WERI-Rb-1 (cell line): ENCODE measurements at places on chromosomes 6 and 20.

DNA sequence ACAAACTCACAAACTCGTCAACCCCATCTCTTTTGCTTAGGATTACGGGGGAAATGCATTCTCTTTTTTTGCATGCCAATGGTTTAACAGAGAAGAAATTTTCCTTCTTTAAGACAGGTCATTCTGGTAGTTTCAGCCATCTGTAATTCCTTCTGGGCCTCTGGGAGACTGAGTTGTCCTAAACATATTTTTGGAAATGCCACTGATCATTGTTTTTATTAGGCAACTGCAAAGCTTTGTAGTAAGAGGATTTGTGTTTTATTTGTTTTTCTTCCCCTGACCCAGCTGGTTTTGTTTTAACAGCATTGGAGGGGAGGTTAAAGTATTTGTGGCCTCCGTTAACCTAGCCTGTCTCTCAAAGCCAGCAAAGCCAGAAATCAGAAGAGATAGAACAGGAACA, 73.1 kb upstream of the ISM1 start:
- DNase-seq, result no peak

- DNase-seq, result no peak
These were observed 515.3 kb downstream of the TENT5A start for GRCh38 chr6:81237226-81237625.

GRCh38 chr6:146284311-146284710, 255.4 kb downstream of the GRM1 start:
- no peak for DNase-seq

DNA sequence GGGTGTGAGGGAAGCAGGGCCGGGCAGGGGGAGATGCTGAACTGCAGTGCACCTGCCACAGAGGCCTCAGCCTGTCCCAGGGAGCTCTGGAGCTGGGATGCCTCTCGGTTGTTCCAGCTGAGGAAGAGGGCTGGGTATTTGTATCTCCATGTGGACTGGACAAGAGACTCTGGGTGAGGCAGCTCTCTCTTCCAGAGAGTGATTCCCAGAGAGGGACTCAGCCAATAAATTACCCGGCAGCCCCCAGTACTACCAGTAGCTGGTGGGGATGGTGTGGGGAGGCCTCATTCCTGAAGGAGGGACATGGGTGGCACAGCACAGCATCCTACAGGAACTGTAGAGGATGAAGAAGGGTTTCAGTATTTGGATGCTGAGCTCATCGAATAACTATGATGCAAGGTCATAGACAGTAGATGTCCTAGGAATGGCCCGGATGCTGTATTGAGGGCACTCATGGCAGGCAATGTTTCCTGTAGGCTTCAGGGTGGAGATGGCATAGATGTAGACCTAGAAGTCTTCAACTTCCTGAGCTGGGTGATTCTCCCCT, 1.4 kb downstream of the FGD2 start:
- no peak for DNase-seq

GRCh38 chr20:48403167-48403761, 424.5 kb downstream of the PREX1 start:
- DNase-seq, result no peak

DNA sequence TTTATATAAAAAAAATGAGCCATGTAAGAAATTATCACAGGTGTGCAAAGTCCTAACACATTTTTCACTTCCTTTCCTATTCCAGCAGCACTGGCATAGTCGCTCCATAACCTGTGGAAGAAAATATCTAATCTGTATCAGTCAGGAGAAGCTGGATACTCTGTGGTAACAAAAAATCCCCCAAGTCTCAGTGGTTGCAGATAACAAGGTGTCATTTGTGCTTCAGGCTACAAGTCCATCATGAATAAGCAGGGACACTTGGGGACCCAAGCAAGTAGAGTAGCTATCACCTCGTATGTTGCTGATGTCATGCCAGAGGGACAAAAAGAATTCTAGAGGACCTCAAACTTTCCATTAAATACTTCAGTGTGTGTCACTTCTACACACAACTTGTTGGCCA, 30.3 kb upstream of the SERPINB1 start:
- DNase-seq, result no peak

DNA sequence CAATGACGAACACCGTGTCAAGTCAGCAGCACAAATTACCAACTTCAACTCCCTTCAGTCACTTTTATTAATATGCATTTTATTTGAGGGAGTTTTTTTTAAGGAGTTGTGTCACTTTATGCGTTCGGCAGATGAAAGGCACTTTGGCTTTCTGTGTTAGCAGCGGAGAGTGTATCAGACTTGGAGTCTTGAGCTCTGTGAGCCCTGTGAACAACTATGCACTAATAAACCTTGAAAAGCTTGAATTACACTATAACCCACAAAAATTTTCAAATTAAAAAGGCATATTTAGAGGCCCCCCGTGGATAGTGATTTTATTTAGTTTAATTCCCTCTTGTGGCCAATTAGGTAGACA, 335.3 kb upstream of the NT5E start:
- DNase-seq, result no peak

DNA sequence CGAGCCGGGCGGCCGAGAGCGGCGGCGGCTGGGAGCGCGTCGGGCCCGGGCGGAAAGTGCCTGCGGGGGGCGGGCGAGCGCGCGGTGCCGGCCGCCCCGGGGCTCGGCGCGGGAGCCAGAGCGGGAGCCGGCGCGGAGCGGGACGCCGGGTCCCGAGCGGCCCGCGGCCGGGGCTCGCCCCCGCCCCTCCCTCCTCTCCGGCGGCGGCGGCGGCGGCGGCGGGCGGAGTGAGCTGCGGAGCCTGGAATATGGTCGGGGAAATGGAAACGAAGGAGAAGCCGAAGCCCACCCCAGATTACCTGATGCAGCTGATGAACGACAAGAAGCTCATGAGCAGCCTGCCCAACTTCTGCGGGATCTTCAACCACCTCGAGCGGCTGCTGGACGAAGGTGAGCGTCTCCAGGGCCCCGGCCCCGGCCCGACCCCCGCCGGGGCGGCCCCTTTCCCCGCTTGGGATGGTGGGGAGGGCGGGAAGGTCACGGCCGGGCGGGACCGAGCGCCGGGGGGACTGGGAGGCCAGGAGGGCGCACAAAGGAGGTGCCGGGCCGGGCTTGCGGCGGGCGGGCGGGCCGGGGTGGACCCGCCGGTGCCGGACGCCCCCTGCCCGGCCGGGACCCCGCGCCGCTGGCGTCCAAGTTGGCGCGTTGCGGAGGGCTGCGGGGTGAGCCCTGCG, 565 bp downstream of the QKI start:
- peak; percentile 27 for DNase-seq

DNA sequence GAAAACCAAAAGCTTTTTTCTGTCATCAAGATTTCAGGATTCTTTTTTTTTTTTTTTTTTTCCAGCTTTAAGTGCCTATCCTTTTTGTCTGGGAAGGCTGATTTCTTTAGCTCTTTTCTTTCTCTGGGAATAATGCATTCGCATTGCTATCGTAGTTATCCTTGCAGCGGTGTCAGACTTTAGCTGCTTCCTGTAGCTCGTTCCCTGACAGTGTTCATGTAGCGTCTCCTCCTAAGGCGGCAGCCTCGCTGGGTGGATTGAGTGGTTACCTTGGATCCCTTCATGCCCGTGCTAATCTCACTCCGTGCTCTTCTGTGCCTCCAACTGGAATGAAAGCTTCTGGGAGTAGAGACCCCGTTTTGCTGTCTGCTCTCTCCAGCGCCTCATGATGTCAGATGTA, 43.1 kb downstream of the UST start:
- no peak for DNase-seq

GRCh38 chr6:34018026-34018425, 127.9 kb downstream of the GRM4 start:
- DNase-seq, result no peak

DNA sequence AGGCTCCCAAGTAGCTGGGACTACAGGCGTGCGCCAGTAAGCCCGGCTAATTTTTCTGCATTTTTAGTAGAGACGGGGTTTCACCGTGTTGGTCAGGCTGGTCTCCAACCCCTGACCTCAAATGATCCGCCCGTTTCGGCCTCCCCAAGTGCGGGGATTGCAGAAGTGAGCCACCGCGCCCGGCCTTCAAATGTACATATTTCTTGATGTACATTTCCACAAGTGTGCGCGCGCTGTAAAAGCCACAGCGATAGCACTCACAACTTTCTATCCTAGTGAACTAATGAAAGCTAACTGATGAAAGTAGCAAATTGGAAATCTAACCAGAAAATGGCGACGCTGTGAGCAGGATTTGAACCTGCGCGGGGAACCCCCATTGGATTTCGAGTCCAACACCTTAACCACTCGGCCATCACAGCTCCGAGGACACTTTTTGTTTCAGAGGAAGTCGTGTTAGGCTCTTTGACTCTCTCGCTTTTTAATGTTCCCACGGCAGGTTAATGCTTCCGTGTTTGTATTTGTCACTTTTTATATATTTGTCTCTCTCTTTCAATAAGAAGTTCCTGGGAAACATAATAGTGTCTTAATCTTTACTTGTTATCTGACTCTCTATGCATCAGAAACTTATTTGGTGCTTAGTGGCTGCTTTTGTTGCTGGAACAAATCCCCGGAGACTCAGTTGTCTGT, 199.4 kb upstream of the ZNF184 start:
- DNase-seq, result peak; percentile 72

- DNase-seq, result peak; percentile 93
These were observed at the start of gene SIM1 for GRCh38 chr6:100464903-100465700. Gene SIM1, minus strand, starts transcription at chr6:100464921. Its CDS starts 1,453 bp downstream, at chr6:100463468.

GRCh38 chr6:137076277-137077068, 31.7 kb upstream of the IL20RA start:
- peak; percentile 79 for DNase-seq

DNA sequence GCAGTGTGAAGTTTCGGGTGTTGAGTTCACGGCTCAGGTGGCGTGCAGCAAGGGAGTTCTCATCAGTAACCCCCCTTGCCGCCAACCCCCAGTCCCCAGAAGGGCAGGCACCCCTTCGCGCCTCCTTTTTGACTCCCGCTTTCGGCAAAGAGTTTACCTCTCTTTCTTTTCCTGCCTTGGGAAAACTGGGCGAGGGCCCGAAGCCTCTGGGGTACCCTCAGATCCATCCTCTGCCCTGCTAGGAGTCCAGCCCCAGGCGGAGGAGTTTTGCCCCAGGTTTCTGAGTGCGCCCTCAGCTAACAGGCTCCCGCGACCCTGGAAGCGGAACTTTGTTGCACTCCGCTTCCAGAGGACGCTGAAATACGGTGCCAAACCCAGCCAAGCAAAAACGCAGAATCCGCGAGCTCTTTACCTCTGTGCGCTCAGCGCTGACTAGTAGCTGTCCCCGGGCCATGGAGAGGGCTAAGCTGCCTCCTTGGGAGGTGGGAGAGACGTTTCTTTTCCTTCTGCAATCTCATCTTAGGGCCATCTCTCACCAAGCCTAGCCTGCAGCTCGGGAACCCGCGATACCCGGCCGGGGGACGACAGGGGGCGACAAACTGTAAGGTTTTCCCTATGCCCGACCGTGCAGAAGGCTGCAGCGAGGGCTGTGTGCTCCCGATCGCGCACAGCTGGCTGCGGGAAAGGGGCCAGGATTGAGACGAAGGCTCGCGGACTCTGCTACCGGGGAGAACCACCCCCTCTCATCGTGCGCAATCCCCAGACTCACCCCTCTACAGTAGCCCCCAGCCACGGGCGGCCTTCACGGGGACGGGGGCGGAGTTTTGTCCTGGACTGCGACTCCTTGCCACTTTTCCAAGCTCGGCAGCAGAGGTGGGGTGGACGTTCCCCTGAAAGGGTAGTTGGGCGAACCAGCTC, 2.7 kb upstream of the PAX1 start:
- DNase-seq, result peak; percentile 32

GRCh38 chr20:54011346-54011745, 59.0 kb downstream of the BCAS1 start:
- DNase-seq, result no peak

- DNase-seq, result no peak
These were observed 57.6 kb downstream of the NOL4L start for GRCh38 chr20:32527447-32528055.
